Large intestine (tissue), 12 donors: ENCODE measurements at places on chromosomes 11 and 22. TPM values are rescaled to one million over a fixed set of nuclear protein-coding genes. Genes with fewer than 3 reads are reported as not detected.

FOLR2 gene
- polyA plus RNA-seq, result 15.0 TPM

PHLDA2 gene
- polyA plus RNA-seq, result 7.3 TPM

NXPE1 gene
- polyA plus RNA-seq, result 0.07 TPM

HEPN1 gene
- polyA plus RNA-seq, result not detected

RNF26 gene
- 25.2 TPM for polyA plus RNA-seq

PHLDB1 gene
- 42.1 TPM for polyA plus RNA-seq

KCNC1 gene
- polyA plus RNA-seq, result 2.4 TPM

TRIM48 gene
- polyA plus RNA-seq, result not detected

TMEM86A gene
- polyA plus RNA-seq, result 1.6 TPM

MS4A18 gene
- polyA plus RNA-seq, result 0.30 TPM

APOL3 gene
- 13.1 TPM for polyA plus RNA-seq

RAB3IL1 gene
- polyA plus RNA-seq, result 19.6 TPM

SLC36A4 gene
- 5.8 TPM for polyA plus RNA-seq

EXT2 gene
- 51.6 TPM for polyA plus RNA-seq

SLC22A12 gene
- polyA plus RNA-seq, result 0.03 TPM

CHRDL2 gene
- 2.4 TPM for polyA plus RNA-seq

ASPHD2 gene
- polyA plus RNA-seq, result 0.88 TPM

VPS37C gene
- 32.0 TPM for polyA plus RNA-seq

MUC5AC gene
- polyA plus RNA-seq, result 0.37 TPM

SCARF2 gene
- 5.3 TPM for polyA plus RNA-seq

JRKL gene
- polyA plus RNA-seq, result 18.5 TPM

AP5B1 gene
- polyA plus RNA-seq, result 15.2 TPM

KRTAP5-8 gene
- polyA plus RNA-seq, result 0.09 TPM

OR6T1 gene
- not detected for polyA plus RNA-seq

ANAPC15 gene
- 34.5 TPM for polyA plus RNA-seq

C1QTNF4 gene
- polyA plus RNA-seq, result 3.7 TPM

TRIM49 gene
- polyA plus RNA-seq, result not detected

CYTH4 gene
- 4.3 TPM for polyA plus RNA-seq

UPK3A gene
- polyA plus RNA-seq, result 113 TPM

CYP2R1 gene
- polyA plus RNA-seq, result 14.6 TPM

MMP11 gene
- polyA plus RNA-seq, result 12.7 TPM

TMPRSS5 gene
- 0.75 TPM for polyA plus RNA-seq

FOLH1 gene
- 322 TPM for polyA plus RNA-seq

TUBA8 gene
- polyA plus RNA-seq, result 1.9 TPM

EHF gene
- 14.7 TPM for polyA plus RNA-seq

MS4A14 gene
- 1.6 TPM for polyA plus RNA-seq

C11orf91 gene
- polyA plus RNA-seq, result not detected

PICK1 gene
- polyA plus RNA-seq, result 32.0 TPM

MAPK8IP1 gene
- 9.0 TPM for polyA plus RNA-seq

BTG4 gene
- polyA plus RNA-seq, result not detected

TBX1 gene
- polyA plus RNA-seq, result 2.4 TPM

PPFIBP2 gene
- 73.1 TPM for polyA plus RNA-seq

ATF4 gene
- 296 TPM for polyA plus RNA-seq

POU2AF2 gene
- 0.49 TPM for polyA plus RNA-seq

MFRP gene
- polyA plus RNA-seq, result 0.01 TPM

DBX1 gene
- not detected for polyA plus RNA-seq

WNT7B gene
- 0.33 TPM for polyA plus RNA-seq

SLC35C1 gene
- polyA plus RNA-seq, result 12.9 TPM

ZNF70 gene
- polyA plus RNA-seq, result 4.0 TPM

INPP5J gene
- 15.1 TPM for polyA plus RNA-seq

OR8D4 gene
- not detected for polyA plus RNA-seq

SAA1 gene
- not detected for polyA plus RNA-seq

SYT7 gene
- polyA plus RNA-seq, result 12.1 TPM

RNF169 gene
- 11.5 TPM for polyA plus RNA-seq

ELF5 gene
- polyA plus RNA-seq, result not detected

MFNG gene
- 9.1 TPM for polyA plus RNA-seq

OR10V1 gene
- polyA plus RNA-seq, result not detected

TREH gene
- polyA plus RNA-seq, result 74.4 TPM
